ENCODE measurements at places on chromosomes 11 and 22. TPM values are rescaled to one million over a fixed set of nuclear protein-coding genes. Genes with fewer than 3 reads are reported as not detected.

- H3K27ac ChIP-seq, result no peak overlapping the region
- peaks cover 45% of the 10 kb centered on the region for H3K4me1 ChIP-seq
- H3K27me3 ChIP-seq, result no peaks in the 10 kb centered on the region
- no peaks in the 10 kb centered on the region for H3K36me3 ChIP-seq
- DNase-seq, result no peak
Observed at GRCh38 chr11:124894606-124895430, 2.8 kb downstream of the ROBO4 start.

SMTNL1 gene
- total RNA-seq, result not detected

GRCh38 chr11:42465623-42466022 is 846.2 kb upstream of the API5 start:
- H3K4me1 ChIP-seq, result no peaks in the 10 kb centered on the region
- H3K27ac ChIP-seq, result no peak overlapping the region
- H3K4me3 ChIP-seq, result no peak overlapping the region
- no peaks in the 10 kb centered on the region for H3K27me3 ChIP-seq

DNA sequence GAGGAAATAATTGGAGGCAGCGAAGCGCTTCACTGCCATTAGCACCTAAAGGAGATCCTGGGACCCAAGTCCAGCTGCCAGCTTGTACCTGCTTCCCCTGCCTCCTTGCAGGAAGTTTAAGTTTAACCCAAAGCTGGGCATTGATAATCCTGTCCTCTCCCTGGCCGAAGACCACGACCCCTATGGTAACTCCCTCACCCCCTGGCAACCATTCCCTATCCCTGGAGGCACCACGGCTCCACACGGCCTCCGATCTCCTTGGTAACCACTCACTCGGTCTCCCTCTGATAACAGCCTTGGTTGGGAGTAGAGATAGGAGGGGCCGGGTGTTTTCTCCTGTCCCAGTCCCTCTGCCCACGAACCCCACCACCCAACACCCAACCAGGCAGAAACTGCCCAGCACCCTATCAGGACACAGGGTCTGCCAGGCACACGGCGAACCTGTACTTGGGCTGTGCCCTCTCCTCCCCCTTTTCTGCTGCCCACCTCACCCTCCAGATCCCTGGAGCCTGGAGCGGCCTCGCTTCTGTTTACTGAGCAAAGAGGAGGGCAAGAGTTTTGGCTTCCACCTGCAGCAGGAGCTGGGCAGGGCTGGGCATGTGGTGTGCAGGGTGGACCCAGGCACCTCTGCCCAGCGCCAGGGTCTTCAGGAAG is 833 bp downstream of the NHERF4 start:
- no peak for DNase-seq
- H3K27ac ChIP-seq, result no peak overlapping the region
- H3K4me1 ChIP-seq, result peaks cover 13% of the 10 kb centered on the region
- no peaks in the 10 kb centered on the region for H3K27me3 ChIP-seq
- no peaks in the 10 kb centered on the region for H3K36me3 ChIP-seq

- no peak for DNase-seq
- no peaks in the 10 kb centered on the region for H3K36me3 ChIP-seq
- no peaks in the 10 kb centered on the region for H3K27me3 ChIP-seq
- no peak overlapping the region for H3K27ac ChIP-seq
Observed at GRCh38 chr11:31805629-31806185, 5.4 kb downstream of the PAX6 start.

PICALM gene
- 59.3 TPM for total RNA-seq
